ENCODE measurements at places on chromosomes 3 and 15.

DNA sequence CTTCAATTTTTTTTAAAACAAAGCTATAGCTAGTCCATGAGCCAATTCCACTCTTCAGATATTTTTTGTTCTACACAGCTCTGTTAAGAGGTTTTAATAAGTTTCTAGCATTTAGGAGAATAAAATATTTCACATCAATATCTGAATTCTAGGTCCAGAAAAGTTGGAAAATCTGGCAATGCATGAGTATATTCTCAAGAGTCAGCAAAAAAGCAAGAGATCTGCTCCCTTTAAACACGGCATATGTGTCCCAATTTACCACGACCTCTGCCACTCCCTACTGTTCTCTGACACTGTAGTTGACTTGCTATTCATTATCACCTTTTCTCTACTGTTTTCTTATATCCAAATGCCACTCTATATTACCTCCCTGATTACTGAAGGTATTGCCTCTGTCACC lies 145.1 kb upstream of the TGFBR2 start:
- no peak for DNase-seq

DNA sequence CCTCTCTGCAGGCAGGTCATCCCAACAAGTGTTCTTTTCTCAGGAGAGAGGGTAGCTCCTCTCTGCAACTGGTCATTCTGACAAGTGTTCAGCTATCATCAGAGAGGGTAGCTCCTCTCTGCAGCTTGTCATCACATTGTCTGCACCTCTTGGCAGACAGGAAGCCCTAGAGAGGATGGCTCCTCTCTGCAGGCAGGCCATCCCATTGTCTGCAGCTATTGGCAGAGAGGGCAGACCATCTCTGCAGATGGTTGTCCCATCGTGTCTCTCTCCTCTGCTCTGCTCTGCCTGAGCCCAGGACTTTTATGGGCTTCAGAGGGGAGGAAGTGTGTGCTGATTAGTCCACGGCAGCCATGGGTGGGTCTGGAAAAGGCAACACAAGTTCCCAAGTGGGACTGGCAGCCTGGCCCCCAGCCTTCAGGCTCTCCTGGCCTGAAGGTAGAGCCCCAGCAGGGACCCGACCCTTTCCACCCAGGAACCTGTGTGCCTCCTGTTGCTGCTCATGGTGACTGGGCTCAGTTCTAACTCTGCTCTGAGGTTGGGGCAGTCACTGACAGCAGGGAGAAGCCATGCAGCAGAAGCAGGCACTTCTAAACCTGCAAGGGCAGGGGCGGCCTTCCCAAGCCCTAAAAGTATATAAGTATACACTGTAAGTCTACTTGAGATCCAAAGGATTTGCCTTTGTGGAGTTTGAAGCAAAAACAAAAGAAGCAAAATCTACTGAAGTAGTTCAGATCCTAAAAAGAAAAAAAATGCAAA lies 637.9 kb downstream of the PLOD2 start:
- DNase-seq = no peak

DNA sequence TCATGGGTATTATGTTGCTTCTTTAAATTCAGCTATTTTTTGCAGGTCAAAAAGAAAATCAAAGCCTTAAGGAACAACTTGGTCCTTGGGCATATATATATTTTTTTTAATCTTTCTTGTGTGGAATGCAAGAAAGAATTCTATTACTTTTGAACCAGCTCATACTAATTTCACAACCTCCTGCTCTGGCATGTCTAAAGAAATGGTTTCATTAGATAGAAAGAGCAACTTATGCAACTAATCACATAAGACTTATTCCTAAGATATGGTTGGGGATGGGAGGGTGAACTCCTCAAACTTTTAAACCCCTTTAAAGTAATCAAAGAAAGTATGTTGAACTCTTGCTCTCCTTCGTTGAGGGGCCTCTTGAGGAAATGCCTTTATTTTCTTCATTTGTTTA lies 114.9 kb downstream of the GMNC start:
- no peak for DNase-seq

GRCh38 chr15:52143873-52144272 lies 31.3 kb upstream of the BCL2L10 start:
- no peak for DNase-seq

DNA sequence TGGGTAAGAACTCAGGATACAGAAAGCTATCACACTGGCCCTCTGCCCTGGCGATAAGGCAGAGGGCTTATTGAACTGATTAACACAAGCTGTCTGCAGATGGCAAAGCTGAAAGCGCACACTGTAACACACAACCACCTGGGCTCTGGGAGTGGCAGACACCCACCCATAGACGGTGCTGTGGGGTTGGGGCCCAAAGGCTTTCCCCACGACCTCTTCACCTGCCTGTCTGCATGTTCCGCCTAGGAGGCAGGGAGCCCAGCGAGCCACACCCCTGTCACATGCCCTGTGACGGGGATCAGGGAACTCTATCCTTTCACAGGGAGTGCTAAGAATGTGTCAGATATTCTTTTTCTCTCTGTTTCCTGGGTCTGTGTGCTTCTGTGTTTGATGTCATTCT lies 12.1 kb upstream of the TFG start:
- no peak for DNase-seq

GRCh38 chr3:175255698-175256097 lies 396.6 kb downstream of the NAALADL2 start:
- DNase-seq = no peak

DNA sequence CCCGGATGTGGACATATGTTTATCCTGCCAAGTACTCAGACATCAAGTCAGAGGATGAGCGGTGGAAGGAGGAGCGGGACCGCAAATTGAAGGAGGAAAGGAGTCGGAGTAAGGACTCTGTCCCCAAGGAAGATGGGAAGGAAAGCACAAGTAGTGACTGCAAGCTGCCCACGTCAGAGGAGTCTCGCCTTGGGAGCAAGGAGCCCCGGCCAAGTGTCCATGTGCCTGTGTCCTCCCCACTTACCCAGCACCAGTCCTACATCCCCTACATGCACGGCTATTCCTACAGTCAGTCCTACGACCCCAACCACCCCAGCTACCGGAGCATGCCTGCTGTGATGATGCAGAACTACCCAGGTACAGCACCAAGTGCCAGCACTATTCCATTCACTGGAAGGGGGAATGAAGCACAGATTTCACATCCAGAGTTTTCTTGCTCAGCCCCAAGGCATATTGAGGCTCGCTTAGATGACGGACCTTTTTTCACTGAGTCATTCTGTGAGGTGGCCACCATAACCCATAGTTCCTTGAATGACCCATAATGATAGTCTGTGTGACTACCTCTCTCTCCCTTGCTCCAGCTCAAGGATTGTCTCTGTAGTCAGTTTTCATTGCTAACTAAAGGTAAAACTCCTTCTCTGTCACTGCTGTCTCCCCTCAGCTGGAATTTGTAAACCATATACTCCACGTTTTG lies 97.1 kb downstream of the RBPMS2 start:
- DNase-seq = no peak

DNA sequence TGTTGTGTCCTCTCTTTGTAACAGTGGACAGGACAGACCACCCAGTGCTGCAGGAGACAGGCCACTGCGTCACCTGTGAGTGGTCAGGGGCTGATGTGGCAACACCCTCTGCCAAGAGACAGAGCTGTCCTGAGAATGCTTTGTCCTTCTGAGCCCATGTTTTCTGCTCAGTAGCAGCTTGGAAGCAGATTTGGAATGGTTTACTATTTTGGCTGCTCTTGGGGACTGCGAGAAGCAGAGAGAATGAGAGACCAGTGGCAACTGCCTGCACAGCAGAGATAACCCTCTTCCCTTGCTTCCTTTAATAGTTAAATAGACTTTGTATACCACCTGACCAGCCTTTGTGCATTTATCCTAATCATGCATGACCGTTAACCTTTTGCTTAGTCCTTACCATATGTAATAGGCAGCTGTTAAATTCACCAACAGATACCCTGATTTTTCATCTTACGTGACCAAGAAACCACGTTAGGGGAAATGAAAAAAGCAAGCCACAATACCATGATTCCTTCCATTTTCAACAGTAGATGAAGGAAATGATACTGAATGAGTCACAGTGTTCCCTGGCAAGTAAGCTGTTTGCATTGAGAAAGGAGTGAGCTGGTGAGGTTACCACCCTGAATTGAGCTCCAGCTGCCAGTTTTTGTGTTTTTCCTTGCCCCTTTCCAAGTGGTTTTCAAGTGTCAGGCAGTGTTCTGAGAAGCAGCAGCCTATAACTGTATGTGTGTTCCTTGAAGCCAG lies 35.5 kb downstream of the B3GALNT1 start:
- DNase-seq = peak; percentile 27

GRCh38 chr15:69134791-69135190 lies 25.6 kb upstream of the GLCE start:
- DNase-seq = no peak

DNA sequence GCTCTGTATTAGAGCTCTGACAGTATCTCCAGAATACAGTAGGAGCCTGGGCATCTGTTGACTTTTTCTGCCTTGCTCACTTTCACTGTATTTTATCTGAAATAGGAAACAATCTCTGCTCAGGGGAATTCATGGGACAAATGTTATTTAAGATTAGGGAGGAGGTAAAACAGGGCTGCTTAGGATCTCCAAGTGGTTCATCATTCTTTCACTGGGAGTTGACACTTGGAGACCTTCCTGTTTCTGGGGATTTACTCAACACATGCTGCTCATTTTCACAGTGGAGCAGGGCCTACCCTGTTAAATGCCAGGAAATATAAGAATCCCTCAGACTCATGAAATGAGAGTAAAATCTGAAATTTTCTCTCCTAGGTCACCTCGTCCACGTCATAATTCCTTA lies 185.5 kb downstream of the GAP43 start:
- no peak for DNase-seq

- DNase-seq = no peak
Measured at GRCh38 chr3:70726961-70727360, 414.5 kb upstream of the MDFIC2 start.

GRCh38 chr3:185473290-185473815 lies 25.5 kb downstream of the TMEM41A start:
- peak; percentile 57 for DNase-seq

DNA sequence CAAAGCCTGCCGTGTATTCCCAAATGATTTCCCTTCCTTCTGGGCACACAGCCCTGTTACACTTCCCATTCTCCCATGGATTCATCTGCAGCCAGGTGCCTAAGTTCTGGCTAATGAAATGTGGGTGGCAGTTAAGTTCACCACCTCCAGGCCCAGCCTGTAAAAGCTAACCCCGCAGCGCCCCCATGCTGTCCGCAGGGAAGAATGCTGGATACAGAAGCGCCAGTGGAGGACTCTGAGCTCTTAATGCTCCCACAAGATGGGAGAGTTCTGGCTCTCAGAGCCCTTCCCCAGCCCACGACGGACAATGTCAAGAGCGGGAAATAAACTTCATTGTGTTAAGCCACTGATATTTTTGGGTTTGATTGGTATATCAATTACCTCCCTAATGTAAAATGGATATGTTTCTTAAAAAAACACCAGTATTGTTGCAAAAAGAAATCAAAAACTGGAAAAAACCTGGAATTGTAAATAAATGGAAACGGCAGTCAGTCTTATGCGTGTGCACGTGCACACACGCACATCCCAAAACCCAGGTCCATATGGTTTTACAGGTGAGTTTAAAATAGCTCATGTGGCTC lies 37.7 kb upstream of the FGD5 start:
- DNase-seq = no peak

DNA sequence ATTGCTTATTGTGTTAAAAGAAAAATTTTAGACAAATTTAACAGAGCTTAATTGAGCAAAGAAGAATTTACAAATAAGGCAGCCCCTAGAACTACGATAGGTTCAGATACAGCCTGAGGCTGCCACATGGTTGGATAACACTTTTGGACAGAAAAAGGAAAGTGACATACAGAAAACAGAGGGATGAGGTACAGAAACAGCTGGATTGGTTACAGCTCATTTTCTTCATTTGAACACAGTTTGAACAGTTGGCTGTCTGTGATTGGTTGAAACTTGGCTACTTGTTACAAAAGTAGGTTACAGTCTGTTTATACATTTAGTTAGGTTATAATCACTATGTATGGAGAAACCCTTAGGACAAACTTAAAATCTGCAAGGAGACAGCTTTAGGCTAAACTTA lies 46.0 kb downstream of the STARD9 start:
- no peak for DNase-seq

Data from cerebellum (tissue), 4 donors.